ENCODE measurements at places on chromosomes 6 and 20.

DNA sequence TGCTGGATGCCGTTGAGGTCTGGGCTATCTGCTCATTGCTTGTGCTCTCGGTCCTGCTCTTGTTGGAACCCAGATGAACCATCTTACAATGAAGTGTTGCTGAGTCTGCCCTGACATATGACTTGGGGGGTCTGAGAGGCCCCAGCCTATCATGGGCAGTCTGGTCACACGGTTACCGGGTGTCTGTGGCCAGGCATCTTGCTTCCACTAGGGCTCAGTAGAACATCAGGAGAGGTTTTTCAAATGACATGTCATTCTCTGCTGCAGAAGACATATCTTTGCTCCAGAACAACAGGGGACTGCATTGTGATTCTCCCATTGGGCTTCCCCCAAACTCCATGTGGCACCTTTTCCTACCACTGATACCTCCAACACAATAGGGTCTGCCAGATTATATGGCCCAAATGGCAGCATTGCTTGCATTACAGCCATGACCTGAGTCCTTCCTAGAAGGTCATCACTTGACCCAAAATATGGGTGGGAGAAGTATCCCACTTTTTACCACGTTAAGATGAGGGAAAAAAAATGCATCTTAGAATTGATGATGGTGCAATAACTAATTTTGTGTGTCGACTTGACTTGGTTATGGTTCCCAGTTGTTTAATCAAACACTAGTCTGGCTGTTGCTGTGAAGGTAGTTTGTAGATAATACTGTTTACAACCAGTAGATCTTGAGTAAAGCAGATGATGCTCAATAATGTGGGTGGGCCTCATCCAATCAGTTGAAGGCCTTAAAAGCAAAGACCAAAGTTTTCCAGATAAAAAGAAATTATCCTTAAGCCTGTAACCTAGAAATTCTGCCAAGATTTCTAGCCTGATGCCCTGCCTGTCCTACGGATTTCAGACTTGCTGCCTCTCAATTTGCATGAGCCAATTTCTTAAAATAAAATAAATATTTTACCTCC lies 241.0 kb downstream of the QKI start:
- DNase-seq = no peak

DNA sequence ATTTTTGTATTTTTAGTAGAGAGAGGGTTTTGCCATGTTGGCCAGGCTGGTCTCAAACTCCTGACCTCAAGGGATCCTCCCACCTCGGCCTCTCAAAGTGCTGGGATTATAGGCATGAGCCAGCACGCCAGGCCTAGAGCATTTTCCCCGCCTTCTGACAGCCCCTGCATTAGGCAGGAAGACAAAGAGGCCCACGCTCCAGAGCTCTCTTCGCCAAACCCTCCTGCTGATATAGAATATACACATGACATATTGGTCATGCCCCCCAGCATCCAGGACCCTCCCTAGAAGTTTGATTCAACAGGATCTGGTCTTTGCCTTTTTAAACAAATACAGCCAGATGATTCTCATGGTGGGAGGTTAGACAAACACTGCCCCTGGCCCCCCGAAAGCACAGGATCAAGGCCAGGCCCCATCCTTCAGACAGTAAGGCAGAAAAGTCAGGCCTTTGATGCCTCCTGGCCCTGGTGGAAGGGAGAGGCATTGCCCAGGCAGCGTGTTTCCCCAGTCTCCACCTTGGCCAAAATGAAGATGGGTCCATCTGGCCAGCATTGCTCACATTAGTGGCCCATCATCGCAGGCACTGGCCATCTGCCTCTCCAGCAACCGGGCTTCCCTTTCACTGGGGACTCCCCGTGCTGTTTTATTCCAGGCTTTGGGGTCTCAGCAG lies 4.4 kb downstream of the SULF2 start:
- no peak for DNase-seq

DNA sequence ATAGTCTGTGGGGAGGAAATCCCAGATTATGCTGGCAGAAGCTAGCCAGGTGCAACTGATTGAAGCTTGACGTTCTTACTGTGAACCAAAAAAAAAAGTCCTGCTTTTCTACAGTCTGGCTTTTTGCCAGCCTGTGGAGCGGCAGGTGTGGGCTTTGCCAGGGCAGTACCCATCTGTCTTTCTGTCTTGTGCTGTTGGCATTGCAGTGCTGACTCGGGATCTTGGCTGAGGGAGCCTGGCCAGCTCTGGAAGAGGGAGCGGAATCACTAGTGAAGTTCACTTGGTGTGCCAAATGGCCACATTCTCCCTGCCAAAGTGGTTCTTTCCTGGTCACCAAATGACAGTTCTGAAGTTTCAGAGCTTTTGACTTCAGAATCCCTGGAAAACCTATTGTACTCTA lies 5.0 kb downstream of the KIF3B start:
- no peak for DNase-seq

GRCh38 chr6:153698637-153699036 lies 340.4 kb upstream of the OPRM1 start:
- DNase-seq = no peak

DNA sequence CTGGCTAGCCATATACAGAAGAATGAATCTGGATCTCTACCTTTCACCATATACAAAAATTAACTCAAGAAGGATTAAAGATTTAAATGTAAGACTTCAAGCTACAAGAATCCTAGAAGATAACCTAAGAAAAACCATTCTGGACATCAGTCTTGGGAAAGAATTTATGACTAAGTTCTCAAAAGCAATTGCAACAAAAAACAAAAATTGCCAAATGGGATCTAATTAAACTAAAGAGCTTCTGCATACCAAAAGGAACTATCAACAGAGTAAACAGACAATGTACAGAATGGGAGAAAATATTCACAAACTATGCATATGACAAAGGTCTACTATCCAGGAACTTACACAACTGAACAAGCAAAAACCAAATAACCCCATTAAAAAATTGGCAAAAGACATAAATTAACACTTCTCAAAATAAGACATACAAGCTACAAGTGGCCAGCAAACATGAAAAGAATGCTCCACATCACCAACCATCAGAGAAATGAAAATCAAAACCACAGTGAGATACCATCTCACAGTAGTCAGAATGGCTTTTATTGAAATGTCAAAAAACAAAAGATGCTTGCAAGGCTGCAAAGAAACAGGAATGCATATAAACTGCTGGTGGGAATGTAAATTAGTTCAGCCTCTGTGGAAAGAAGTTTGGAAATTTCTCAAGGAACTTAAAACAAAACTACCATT lies 66.8 kb upstream of the RSPO3 start:
- no peak for DNase-seq

GRCh38 chr6:81696524-81696923 lies 56.0 kb downstream of the TENT5A start:
- DNase-seq = no peak
